ENCODE measurements at places on chromosomes 13 and 19.
A peak's percentile ranks its signal among the peaks of the same experiment; 100 is the strongest.

DNA sequence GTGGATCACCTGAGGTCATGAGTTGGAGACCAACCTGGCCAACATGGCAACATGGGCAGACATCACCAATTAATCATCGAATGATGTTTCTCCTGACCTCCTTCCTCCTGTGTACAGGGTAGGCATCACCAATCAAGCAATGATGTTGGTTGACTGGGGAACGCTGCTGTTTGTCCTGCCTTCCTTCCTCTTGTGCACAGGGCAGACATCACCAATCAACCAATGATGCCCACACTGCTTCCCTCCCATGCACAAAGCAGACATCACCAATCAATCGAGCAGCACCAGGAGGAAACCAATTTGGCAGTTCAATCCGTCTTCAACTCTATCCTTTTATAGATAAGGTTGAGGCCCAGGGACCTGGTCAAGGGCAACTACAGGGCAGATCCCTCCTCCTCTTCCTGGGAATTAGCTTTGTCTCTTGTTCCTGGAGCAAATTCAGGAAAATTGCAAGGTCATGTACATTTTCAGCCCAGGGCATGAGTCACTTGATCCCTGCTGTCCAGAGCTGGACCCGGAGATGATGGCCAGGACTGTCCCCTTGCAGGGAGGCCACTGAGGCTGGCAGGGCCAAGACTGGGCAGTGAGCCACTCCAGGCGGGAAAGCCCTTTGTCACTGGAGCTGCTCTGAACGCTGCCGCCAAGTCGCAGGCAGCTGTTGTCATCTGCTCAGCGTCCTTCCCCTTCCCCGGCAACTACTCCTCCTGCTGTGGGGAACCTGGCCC, 5.3 kb upstream of the CSNK1G2 start:
- no peak for DNase-seq

DNA sequence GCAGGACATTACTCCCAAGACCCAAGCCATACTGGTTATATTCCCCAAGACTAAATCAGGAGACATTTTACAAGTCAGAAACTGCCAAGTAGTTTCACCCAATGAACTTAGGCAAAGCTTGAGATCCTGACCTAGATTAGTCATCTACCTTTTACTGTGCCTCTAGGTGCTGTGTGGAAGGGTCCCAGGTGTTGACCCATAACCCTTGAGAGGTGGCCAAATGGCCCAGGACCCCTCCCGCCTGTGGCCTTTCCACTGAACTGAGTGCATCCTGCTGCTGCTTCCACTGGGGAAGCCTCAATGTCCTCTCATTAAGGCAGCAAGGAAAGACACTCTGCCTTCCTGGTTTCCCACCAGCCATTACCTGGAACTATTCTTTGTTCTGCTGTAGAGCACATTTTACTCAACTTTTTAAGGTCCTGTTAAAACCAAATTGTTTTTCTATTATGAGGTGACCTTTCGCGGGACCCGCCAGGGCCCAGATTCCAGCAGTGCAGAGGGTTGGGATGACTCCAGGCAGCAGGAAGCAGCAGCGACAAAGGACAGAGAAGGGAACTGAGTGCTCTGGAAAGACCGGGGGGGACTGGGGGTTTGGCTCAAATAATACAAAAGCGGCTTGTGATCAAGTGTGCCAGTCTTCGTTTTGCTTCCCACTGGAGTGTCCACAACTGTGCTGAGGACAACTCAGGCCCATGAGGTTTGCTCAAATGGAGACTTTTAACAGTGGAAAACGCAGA, 27.1 kb downstream of the ANKRD10 start:
- no peak for DNase-seq

DNA sequence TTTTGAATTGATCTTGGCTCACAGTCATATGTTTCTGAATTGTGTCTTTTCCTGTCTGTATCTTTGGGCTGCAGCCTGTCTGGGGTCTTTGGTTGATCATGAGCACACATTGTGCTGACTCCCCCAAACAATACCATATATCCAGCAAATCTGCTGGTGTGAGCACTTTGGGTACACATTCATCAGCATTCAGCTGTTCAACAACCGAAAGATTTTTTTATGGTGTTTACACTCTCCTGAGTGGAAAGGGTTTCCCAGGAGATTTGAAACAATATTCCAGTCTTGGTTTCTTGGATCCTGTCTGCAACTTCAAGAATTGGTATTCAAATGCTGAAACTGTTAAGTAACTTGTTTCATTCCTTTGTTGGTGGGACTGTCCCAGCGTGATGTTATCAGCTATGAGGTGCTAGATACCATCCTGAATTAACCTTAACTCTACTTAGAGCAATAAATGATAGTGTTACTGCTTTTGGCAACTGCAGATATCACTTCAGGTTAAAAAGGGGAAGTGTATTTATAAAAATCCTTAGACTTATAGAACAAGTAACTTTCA, 78.4 kb upstream of the DIAPH3 start:
- DNase-seq, result no peak

GRCh38 chr13:19794631-19795030, 11.9 kb upstream of the PSPC1 start:
- peak; percentile 56 for DNase-seq

DNA sequence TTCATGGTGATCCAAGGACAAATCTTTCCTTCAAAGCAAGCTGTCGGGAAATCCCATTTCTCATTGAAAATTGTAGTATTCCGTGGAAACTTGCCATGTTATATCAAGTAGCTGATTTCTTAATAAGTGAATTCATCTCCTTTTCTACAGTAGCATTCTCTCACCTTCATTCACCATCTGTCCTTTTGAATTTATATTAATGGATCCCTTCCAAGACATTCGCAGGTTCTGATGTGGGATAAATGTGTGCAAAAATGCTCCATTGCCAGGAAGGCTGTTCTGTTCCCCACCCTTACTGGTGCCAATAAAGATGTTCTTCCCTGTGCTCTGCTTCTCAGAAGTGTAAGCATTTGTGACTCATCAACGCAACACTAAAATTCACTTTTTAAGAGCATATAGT, 36.2 kb downstream of the AMER2 start:
- DNase-seq, result no peak

- no peak for DNase-seq
These were observed 4.9 kb downstream of the PCDH20 start for GRCh38 chr13:61410669-61411297.

GRCh38 chr13:24564881-24565280, 52.3 kb upstream of the PARP4 start:
- DNase-seq, result no peak

All from epithelial cell of prostate (primary cell).